Fibroblast of upper back skin (primary cell): ENCODE measurements at places on chromosomes 2 and 18.

GRCh38 chr2:19435815-19436214, 77.4 kb upstream of the OSR1 start:
- peak; percentile 67 for DNase-seq

GRCh38 chr18:801137-801536, 10.9 kb downstream of the YES1 start:
- no peak for DNase-seq

DNA sequence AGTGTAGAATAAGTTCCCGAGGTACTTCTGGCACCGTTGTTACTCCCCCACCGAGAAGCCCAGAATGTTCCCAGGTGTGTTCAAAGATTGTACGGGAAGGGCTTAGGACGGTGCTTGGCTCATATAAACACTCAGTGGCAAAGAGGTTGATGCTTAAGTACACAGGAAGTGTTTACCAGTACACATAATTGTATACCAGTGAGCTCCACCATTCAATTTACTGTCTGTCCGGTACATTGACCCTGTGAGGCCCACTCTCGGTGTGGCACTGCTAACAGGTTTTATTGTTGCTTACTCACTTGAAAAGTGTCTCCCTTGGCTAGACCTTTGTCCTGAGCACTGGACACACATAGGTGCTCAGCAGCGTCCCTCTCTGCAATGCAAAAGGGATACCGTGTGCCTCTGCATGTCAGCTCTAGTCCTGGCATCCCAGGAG, 191.0 kb downstream of the NEDD4L start:
- DNase-seq: no peak

DNA sequence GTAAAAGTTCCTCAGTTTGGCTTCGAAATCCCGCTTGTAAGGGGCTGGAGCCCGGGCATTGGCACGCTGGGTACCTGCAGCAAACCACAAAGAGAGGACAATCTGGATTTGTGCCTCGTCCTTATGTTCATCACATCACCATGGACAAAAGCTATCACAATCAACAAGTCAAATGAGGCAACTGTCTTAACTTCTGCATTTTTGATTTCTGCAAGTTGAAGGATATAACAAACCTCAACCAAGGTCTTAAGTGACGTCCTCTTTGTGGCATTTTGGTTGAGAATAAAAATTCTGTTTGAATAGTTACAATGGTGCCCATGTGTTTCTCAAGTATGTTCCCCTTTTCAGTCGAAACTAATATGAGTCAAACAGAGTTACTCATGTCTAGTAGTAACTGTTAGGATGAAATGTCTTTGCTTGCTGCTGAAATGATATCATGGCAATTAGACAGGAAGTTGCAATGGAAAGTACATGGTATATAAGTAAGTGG, 70.8 kb upstream of the STK17B start:
- peak; percentile 33 for DNase-seq

- DNase-seq: no peak
Observed at GRCh38 chr2:43605851-43606250, 10.0 kb upstream of the THADA start.

GRCh38 chr2:127050803-127051115, 56.2 kb downstream of the BIN1 start:
- DNase-seq: no peak
